NCI-H526 (cell line): ENCODE measurements at places on chromosomes 5 and 9.

DNA sequence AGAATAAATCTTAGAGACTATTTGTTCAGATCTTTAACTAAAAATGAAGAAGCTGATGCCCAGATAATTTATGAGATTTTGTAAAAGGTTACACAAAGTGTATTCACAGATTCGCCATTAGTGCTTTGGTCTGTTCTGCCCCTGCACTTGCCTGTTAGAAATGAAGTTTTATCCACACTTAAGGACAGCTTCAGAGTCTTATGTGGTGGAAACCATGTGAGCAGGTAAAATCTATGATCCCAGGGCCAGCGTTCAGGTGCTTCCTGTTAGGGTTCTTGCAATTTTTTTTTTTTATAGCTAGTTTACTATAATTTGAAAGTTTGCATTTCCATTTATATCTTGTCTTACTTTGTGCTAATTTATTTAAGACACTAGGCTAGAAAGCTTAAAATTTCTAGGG, 561.6 kb downstream of the PRR16 start:
- DNase-seq, result no peak

DNA sequence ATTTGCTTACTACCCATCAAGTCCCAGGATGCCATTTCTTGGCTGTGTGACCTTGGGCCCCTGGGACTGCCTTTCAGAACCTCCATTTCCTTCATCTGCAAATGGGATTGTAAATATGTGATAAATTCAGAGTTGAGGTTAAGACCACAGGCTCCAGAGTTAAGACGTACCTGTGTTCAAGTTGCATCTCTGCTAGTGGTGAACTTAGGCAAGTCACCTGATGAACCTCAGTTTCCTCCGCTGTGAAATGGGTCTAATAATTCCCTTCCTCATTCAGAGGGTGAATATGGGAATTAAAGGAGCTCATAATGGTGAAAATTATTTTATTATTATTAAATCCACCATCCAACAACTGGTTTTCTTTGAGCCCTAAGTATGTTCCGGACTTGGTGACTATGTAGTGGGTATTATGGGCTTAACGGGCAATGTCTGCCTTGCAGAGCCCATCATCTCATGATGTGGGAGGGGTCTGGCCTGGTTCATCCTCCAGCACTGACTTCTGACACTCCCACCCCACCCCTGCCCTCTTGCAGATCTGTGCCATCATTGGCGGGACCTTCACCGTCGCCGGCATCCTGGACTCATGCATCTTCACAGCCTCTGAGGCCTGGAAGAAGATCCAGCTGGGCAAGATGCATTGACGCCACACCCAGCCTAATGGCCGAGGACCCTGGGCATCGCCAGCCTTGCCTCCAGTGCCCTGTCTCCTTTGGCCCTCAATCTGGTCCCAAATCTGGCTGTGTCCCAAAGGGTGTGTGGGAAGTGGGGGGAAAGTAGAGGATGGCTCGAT, 8.9 kb upstream of the RPL26L1 start:
- no peak for DNase-seq

DNA sequence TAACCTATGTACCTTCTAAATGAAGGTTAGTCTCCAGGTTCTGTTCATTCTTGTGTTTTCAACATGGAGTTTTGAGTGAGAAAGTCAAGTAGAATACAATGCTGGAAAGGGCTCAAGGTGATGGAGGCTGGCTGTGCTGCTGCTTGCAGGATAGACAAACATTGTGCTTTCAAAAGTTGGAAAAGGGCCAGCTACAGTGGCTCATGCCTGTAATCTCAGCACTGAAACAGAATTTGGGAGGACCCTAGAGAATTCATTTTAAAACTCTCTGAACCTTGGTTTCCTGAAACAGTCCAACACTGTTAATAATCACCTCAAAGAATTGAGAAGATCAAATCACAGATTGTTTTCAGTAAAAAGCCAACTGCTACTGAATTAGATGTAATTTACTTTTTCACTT, 15.4 kb upstream of the IARS1 start:
- DNase-seq, result no peak

DNA sequence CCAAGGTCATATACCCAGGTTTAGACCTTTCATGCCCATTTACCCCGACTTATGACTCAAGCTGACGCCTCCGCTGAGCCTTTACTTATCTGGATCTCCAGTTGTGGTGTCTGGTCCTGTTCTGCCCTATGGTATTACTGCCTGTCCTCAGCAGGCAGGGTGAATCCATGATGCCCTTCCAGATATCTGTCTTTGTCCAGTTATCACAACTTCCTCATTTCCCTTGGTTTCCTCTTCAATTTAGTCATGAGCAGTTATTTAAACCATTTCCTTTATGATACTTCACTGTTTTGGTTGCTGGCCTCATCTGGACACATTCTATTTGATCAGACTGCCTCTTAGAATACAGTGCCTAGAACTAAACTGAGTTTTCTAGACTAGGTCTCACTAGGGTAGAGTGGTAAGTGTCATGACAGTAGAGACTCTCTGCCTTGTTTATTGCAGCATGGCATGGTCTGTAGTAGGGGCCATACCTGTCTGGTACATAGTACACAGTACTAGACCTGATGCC, 93.3 kb downstream of the MELK start:
- no peak for DNase-seq

- DNase-seq, result no peak
These were observed 63.0 kb upstream of the GNA14 start for GRCh38 chr9:77710965-77711648.

DNA sequence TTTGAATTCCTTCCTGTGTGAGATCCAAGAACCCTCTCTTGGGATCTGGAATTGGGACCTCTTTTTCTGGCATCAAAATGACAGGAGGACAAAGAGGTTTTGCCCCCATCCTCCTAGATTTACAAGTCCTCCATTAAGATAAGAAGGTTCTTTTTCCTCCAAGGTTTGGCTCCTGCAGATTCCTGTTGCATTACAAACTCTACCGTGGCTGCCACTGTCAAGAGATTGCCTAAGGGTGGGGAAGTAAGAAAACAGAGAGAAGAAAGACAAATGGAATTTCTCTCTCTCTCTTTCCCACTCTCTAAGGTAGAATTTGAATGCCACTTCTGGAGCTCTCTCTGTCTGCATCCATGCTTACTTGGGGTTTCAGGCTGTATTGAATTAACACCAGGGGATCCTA, 12.0 kb upstream of the SVEP1 start:
- no peak for DNase-seq

GRCh38 chr5:36658038-36658756, 51.8 kb downstream of the SLC1A3 start:
- no peak for DNase-seq

DNA sequence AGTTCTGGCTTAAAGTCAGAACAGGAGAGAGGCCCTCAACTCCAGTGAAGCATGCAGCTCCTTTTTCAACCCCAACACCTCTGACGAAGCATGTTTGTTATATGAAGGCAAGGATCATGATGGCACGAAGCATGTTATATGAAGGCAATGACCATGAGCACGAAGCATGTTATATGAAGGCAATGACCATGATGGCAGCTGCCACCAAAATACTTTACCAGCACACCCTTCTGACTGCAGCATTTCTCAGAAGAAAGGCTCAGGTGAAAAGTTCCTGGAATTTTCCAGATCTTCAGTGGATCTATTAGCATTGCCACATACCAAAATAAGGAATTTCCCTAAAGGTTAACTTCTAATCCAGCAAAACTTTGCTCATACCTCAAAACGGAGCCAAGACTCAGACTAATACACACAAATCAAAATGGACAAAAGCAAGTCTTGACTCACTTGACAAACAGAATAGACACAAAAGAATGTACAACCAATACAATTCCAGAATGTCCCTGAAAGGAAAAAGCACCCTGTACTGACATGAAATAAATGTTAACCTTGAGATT, 217.4 kb downstream of the FANCC start:
- no peak for DNase-seq

GRCh38 chr5:6868575-6869215, 155.5 kb downstream of the TENT4A start:
- no peak for DNase-seq

- no peak for DNase-seq
These were observed 109.8 kb upstream of the IFNK start for GRCh38 chr9:27414220-27414761.

- peak; percentile 76 for DNase-seq
These were observed 180.1 kb upstream of the MVB12B start for GRCh38 chr9:126146254-126147145.

DNA sequence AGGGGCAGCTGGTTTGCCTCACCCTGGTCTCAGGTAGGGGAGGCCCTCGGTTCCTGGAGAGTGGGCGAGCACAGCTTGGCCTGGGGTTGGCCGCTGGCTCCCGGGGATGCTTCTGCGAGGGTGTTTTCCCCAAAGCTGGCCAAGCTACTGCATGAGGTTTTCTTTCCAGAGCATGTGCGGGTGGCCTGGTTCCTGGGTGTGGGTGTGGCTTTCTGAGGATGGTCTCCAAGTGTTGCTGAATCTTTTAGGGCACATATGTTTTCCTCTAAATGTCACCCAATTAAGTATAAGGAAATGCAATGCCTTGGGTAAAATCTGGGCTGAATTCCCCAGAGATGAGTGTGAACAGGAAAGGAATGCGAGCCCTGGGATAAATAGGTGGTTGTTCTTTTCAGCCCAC, 115.8 kb upstream of the ICE1 start:
- no peak for DNase-seq

- no peak for DNase-seq
These were observed 70.8 kb downstream of the STX17 start for GRCh38 chr9:99977033-99977792.

DNA sequence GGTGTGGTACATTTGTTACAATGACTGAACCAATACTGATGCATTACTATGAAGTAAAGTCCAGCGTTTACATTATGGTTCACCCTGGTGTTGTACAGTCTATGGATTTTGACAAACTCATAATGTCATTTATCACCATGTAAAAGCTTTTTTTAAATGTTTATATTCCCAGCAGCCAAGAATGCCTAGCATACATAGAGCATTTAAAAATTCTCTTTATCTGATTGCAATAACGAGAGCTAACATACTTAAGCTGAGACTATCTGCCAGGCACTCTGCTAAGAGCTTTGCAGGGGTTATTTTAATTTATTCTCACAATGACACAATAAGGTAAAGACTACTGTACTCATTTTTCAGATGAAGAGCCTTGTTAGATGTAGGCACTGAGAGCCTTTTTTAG, 24.1 kb downstream of the PRDM6 start:
- DNase-seq, result no peak

DNA sequence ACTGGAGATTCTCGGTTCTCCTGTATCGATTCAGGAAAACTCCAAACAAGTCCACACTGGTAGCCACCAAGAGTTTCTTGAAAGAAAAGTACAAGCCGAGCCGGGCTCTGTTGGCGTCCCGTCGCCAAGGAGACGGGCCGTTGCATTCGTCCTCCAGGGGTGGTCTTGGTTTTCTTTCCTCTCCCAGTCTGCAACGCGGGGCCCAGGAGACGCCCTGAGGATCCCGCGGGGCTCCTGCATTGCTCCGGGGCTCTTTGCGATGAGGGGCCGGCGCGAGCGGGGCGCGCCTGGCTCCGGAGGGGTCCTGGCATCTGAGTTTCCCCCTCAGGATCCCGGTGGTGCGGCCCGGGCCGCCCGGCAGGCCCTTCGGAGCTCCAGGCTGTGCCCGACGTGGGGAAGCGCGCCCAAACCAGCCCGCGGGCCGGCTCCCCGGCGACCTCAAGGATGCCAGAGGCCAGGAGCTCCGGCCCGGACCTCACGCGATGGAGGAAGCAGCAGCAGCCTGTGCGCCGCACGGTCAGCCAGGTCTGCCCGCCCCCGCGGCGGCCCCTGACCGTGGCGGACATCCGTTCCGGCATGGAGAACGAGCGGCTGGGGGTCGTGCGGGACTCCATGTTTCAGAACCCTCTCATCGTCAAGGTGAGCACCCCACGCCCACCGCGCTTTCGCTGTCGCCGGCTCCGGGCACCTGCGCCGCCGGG, at the start of gene CFAP77:
Gene CFAP77, plus strand, starts transcription at position 384 of the 701 bp plus-strand sequence. Its CDS starts 61 bp downstream, at position 445.
- DNase-seq, result no peak

DNA sequence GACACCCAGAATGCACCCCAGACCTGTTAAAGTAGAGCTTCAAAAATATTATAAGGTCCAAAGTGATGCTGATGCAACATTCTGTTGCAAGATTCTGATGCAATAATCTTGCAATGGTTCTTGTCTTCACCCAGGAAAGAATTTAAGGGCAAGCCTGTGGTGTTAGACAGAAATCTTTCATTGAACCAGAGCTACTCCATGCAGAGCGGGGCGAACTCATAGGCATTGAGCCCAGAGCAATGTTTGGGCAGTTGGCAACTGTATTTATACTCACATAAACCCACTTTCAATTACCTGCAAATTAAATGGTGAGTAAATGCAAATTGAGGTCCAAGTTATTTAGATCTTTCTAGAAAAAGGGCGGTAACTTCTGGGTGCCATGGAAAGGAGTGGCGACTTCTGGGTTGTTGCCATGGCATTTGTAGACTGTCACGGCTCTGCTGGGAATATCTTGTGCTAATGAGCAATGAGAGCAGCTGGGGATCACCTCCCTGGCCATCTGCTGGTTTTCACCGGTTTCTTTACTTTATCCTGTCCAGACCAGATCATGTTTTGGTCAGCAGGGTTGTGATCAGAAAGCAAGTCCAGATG, 163.4 kb downstream of the ICE1 start:
- no peak for DNase-seq

- DNase-seq, result no peak
These were observed 248.4 kb downstream of the TLR4 start for GRCh38 chr9:117952581-117952980.

DNA sequence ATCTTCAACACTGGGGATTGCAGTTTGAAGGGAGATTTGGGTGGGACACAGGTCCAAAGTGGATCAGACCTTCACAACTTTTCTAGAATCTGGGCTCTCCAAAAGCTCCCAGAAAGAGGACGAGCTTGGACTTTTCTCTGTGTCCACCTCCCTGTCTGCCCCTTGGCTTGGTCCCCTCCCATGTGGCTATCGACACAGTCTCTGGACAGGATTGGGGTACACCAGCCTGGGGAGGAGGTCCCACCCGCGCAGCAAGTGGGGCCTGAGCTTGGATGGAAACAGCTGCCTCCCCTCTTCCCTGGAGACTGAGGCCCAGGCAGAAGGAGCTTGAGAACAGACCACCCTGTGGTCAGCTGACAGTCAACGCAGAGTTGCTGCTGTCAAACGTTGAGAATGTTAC, 84.6 kb upstream of the FCN1 start:
- no peak for DNase-seq

GRCh38 chr5:446066-446882, 3.3 kb downstream of the EXOC3 start:
- no peak for DNase-seq

- DNase-seq, result no peak
These were observed 333.8 kb upstream of the GRIN3A start for GRCh38 chr9:102072059-102072764.

DNA sequence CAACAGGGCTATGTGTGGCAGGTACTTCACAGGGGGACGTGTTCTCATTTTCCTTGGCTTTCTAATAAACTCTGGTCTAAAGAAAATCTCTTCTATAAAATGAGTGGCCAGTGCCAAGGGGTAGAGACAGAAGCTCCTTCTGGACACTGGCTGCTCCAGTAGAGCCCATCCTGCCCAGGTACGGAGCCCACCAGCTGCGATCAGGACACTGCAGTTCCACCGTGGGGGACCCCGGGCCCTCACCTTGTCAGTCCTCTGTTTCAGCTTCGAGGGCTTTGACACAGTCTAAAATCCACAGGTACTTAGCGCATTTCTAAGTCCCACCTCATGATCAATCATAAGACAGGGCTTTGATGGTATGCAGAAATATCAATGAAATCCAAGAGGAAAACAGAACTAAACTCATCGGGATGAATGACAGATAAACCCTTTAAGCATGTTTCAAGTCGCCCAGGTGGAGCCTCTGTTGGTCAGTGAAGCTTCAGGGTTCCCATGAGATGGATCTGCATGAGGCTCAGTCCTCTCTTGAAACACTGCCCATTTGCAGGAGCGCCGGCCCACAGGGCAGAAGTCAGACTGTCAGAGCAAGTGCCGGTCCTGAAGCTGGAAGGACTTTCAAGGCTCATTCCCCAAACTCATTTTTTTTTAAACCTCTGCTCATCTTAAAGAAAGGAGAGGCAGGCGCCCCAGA, 20.3 kb upstream of the TERT start:
- no peak for DNase-seq
